GM23248 (cell line): ENCODE measurements at places on chromosomes 3 and 15.

DNA sequence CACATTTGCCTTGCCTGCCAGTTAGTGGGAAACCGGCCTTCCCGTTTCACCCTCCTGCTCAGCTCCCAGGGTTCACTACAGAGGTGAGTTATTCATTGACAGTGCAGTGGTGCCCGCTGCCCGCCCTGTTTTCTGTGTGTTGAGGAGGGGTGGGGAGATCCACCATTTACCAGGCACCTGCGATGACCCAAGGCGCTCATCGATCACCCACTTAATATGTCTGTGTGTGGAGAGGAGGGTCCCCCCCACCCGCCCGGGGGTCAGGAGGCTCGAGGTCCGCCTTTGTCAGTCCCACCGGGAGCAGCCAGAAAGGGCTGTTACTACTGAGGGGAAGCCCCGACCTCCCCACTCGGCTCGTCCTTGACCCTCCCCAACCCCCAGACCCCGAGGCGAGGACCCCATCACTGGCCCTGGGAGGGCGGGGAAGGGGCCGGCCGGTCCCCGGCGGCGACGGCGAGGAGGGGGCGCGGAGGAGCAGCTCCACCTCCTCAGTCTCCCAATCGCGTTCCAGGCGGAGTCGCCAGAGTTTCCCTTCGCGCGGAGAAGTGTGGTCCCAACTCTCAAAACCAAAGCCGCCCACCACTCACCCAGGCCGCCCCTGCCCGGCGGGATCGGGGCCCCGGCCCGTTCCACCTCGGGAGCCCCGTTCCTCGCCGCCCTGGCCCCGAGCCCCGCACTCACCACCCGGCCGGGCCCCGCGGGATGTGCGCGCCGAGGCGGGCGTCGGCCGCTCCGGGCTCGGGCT lies 1.1 kb downstream of the PLXNB1 start:
- peak; percentile 54 for DNase-seq

DNA sequence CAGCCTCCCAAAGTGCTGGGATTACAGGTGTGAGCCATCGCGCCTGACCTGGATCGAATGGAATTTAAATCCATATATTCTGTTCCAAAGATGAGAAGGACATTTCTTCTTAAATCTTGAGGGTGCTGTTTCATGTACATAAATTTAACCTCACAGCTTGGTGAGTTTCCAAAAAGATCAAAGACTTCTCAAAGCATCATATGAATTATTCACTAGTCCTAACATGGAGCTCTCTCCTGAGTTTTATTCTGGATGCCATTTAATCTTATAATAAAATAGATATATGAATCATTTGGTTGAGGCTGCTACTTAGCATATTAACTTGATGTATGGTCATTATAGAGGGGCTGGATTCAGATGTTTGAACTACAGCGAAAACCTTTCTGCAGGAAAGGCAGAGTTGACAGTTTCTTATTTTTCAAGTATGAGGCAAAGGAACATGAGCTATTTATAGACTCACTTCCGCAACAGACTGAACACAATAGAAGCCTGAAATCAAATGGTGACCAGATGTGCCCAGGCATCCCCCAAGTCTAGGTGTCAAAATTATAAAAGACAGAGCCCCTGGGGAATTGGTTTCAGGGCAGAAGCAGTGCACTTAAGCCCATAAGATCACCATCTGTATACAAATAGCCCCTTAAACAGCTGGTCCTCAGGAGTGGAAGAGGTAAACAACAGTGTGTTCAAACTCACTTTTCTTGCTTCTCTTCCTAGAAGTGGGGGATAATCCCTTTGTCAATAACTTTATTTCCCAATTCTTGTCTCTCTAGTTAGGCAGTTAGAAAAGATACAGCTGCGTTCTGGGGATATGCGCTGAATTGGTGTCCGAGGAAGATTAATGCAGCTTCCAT lies 29.7 kb downstream of the STARD9 start:
- peak; percentile 46 for DNase-seq

DNA sequence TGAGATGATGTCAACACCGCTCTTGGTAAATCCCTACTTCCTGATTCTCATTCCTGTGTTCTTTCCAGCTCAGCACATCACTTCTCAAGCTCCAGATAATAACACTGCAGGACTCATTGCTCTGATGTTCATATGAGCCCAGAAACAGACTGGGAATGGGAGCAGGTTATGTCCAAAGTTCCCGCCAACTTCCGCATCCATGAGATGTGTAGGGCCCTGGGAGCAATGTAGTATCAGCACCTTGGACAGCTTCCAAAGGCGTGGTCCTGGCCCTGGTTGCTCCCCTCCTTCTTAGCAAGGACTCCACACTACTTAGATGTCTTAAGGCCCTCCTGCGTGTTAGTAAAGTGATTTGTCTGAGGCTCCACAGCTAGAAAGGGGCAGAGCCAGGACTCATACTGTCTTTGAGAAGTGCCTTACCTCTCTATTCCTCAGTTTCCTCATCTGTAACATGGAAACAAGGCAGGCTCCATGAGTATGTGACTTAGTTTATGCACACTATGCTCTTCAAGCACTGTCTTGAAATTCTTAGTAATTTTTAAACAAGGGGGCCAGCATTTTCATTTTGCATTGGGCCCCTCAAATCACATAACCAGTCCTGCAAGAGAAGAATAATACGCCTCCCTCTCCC lies 27.9 kb upstream of the SLC6A1 start:
- DNase-seq, result peak; percentile 18

GRCh38 chr3:189737071-189737470 lies 105.9 kb downstream of the TP63 start:
- DNase-seq, result no peak

DNA sequence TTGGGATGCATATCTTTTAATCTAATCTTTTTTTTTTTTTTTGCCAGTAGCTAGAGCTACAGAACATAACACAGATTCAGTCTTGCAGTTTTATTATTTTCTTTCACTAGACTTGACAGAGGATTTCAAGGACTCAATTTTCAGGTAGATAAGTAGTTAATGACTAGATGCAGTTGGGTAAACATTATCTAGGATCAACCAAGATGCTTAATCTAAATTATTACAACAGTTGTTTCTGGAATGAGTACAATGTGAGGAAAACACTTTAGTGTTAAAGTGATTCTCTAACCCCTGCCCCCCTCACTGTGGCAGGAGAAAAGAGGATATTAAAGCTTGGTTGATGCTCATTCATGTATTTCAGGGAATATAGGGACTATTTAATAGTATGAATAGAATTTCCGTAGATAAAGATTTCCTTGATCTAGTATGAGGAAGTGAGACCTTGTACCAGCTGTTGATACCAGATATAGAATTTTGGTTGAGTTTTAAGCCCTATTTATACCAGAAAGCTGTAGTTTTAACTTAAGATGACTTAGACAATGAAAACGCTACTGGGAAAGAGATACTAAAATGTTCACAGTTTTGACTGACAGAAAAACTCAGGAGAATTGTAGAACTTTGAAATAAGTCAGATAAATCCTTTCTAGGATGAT lies 389.0 kb upstream of the C2CD4B start:
- DNase-seq, result no peak

GRCh38 chr3:126111566-126112475 lies 27.9 kb upstream of the SLC41A3 start:
- no peak for DNase-seq

DNA sequence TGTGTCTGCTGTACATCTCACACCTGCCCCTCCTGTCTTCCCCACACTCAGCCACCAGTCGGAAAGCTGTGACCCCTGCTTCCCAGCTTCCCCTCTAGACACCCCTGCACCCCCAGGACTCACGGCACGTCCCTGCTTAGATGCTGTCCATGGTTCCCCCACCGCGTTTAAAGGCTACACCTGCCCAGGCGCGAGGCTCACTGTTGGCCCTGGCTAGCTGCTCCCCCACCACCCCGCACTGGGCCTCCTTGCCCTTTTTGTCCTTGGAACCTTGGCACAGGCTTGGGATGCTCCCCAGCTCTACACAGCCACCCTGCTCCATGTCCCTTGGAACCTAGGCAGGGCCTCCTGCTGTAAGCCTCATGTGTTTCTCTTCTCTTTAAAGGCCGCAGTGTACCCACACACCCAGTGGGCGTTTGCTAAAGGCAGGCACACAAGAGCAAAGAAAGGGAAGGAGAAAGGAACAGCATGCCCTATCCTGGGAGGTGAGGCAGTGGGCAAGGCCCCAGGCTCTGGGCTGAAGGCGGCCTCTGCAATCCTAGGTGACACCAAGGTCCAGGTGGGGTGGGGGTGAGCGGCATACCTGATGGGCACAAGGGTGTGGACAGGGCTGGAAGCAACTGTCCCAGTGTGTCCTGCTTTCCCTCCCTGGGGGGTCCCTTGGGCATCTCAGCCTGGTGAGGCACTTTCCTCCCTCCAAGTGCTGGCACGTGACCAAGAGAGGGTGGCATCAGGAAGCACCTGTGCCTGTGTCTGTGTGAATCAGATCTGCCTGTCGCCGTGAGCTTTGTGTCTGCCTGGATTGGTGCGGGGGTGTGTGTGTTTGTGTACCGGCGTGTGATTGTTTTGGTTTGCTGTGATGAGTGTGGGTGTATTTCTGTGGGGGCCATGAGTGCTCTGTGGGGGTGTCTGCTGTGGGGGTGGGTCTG lies 54.4 kb downstream of the TPRA1 start:
- DNase-seq, result no peak

DNA sequence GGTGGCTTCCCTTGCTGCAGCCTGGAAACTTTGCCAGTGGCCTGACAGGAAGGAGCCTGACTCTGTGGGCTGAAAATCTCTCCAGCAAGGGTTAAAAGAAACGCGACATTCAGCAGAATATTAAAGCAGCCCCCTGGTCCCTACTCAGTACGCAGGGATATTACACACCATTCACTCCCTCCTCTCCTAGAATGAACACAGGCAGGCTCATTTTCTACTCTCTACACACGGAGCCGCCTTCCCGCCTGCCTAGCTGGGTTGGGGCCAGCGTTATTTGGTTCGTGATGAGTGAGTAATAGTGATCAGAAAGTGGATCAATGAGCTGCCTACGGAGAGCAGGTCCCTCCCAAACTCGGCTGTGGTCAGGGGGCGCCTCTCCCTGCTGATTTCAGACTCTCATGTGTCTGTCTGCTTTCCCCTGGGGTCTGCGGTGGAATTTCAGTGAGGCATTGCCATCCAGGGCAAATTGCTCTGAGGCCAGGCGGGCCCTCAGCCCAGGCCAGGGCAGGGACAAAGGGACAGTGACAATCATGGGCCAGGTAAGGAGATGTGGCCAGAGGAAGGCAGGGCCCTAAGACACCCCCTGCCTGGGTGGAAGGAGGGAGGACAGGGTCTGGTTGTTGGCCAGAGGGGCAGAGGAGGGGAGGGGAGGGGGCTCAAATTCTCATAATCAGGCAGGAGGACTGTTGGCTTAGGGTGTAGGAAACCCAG lies 2.8 kb downstream of the EPHB1 start:
- DNase-seq, result no peak

DNA sequence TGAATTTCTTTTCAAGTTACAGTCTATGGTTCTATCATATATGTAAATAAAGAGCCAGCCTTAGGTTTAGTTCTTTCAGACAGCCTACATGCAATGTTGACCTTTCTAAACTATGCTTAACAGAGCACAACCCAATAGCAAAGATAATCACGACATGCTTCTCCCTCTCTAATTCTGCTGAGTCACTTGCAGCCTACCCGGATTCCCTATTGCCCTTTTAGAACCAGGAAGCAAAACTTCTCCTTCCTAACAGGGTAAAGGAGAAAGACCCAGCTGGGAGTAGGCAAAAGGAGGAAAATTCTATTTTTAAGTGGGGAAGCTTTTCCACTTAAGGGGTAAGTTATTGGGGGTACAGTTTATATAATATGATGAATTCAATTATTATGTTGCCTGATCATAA lies 79.3 kb downstream of the SLC7A14 start:
- DNase-seq, result peak; percentile 68

GRCh38 chr15:61196711-61197586 lies 32.2 kb downstream of the RORA start:
- DNase-seq, result no peak

- DNase-seq, result no peak
Measured at GRCh38 chr3:186330772-186331460, 31.1 kb downstream of the DGKG start.
